ENCODE measurements at places on chromosomes 7 and 10.
A peak's percentile ranks its signal among the peaks of the same experiment; 100 is the strongest.

- no peak for DNase-seq
Observed at GRCh38 chr10:1057106-1057657, 997 bp downstream of the WDR37 start.

DNA sequence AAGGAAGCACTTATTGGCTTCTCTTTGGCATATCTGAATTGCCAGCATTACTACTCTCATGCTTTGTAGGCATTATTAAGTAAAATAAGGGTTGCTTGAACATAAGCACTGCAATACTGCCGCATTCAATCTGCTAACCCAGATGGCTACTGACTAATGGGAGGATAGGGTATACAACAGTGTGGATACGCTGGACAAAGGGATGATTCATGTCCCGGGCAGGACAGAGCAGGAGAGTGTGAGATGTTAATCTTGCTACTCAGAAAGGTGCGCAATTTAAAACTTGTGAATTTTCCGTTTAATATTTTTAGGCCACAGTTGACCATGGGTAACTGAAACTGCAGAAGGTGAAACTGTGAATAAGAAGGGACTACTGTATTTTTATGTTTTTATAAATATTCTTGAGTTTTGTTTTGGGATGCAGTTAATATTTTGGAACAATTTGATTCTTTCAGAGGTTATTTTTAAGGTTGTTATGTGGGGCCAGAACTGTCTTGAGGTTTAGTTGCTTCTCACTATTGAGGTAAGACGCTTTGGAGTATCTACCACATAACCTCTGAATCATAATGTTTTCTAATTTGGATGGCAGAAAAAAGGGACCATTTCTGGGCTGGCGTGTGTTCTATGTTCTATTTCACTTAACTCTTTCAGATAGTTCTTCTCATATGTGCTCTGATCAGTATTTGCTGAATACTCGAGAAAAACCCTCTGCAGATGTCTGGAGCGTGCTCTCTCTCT lies 75.7 kb upstream of the SYPL1 start:
- no peak for DNase-seq

- DNase-seq: no peak
Observed at GRCh38 chr7:151657173-151657572, 137.5 kb upstream of the RHEB start.

GRCh38 chr10:26628395-26628794 lies 69.1 kb upstream of the PDSS1 start:
- no peak for DNase-seq

GRCh38 chr10:18261063-18261610 lies 120.9 kb downstream of the CACNB2 start:
- no peak for DNase-seq

- no peak for DNase-seq
Observed at GRCh38 chr7:10034843-10035556, 938.7 kb upstream of the PHF14 start.

DNA sequence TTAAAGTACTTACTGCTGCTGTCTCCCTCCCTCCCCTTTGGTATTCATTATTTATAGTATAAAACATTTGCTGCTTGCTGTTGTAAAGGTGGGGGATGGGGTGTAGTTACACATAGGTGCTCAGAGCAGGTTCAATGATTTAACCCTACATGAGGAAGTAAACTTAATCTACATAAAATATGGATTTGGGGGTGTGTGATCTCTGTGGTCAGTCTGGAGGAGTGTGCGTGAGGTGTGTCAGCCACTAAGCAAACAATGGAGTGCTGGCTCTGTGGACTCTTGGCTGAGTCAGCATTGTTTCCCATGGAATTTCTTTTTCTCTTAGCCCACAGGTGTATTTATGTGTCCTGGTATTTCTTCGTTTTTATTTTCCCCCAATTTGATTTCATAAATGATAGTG lies 133.9 kb downstream of the AUTS2 start:
- DNase-seq: no peak

DNA sequence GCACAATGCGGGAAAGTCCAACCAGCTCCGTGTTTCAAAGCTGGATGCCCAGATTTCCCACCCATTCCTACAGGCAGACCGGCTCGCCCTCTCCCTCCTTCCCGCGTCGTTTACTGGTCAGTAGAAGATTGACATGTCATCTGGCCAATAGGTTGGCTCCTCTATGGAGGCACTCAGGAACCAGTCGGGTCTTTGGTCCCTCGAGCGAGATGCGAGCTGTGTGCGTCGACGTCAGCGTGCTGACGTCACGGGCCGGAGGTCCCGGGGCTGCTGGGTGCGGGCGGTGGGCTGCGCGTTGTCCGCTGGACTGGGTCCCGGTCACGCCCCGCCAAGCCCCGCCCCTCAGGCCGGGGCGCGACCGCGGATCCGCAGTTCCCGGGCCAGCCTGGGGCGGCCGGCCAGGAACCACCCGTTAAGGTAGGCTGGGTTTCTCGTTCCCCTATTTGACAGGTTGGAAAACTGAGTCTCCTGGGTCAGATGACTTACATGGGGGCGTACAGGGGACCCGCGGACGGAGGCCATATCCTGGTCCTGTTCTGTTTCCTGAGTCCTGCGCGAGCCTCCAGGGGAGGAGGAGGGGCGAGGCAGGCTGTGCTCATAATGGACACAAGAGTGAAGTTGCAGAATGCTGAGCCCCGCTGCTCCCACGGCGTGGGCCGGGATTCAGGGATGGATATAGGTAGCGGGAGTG lies at the start of gene STARD3NL:
Gene STARD3NL (plus strand): TSS at position 242 of the 691 bp plus-strand sequence. CDS start 29,260 bp downstream, outside the sequence.
- DNase-seq: peak; percentile 99

DNA sequence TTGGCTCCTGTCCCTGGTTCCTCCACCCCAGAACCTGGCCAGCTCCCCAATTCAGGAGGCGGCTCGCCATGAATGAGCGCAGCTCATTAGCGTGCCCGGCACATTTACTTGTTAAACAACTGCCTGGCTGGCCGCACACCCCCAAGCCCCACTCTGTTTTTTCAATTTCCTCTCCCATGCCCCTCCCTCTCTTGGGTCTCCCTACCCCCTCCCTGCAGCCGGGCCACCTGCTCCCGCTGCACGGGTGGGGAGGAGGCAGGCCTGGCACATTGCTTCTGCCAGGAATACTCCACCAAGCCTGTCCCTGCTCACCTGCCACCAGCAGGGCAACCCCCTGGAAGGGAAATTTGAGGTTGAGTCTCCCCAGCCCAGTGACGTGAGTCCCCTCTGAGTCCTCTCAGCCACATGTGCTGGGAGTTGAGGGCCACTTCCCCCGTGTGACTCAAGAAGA lies 2.5 kb upstream of the SLIT1 start:
- DNase-seq: no peak

DNA sequence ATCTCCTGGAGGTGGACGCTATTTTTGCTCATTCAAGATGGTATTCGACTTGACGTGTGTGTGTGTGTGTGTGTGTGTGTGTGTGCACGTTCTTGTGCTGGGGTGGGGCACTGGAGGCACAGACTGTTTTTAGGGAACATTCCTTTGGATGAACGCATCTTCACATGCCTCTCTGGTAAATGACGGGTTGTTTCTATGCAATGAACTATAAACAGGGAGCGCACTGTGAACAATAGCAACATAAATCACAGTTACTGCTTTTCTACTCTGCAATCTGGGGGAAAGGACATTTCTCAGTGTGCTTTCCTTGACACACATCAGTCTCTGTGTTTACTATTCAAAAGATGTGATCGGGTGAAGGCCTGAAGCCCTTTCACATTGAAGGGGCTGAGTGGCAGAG lies 120.1 kb upstream of the PITRM1 start:
- no peak for DNase-seq

DNA sequence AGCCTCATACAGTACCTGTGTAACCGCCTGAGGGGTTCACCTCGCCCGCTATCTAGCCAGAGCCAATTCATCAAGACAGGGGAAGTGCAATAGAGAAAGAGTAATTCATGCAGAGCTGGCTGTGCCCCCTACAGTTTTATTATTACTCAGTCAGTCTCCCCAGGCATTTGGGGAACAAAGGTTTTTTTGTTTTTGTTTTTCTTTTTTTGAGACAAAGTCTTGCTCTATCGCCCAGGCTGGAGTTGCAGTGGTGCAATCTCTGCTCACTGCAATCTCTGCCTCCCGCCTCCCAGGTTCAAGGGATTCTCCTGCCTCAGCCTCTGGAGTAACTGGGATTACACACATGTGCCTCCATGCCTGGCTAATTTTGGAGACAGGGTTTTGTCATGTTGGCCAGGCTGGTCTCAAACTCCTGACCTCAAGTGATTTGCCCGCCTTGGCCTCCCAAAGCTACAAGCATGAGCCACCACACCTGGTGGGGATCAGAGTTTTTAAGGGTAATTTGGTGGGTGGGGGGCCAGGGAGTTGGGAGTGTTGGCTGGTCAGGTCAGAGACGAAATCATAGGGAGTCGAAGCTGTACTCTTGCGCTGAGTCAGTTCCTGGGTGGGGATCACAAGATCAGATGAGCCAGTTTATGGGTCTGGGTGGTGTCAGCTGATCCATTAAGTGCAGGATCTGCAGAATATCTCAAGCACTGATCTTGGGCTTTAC lies 116.5 kb downstream of the MARCHF5 start:
- no peak for DNase-seq

DNA sequence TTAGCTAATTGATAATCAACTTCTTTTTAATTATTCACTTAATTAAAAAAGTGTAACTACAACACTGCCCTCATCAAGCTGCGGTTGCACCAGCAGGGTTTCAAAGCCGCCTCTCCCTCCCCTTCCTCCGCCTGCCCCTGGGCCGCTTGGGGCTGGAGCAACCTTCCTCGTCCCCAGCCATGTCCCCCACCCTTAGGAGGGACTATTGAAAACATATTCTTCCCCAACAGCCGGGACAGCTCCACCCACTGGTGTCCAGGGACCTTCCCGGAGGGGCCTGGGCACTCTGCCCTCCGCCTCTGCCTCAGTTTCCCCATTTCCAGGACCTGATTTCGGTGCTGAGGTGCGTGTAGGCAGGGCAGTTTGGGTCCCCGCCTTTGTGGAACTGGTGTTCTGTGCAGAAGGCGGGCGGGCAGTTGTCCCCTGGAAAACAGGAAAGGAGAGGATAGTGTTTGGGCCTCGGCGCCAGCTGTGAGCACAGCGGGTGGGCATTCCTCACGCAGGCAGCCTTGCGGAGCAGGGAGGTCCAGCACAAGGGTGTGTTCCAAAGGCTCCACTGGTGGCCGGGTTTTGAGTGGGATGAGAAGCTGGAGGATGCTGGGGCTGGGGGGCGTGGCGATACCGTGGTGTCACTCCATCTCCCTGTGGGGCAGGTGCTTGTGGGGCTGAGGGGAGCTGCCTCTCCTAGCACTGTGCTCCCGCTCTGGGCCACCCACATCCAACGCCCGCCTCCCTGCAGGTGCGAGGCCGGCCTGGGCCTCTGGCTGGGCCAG lies 15.7 kb downstream of the UNCX start:
- DNase-seq: no peak

- DNase-seq: no peak
Observed at GRCh38 chr7:50554431-50555322, 10.5 kb downstream of the DDC start.

DNA sequence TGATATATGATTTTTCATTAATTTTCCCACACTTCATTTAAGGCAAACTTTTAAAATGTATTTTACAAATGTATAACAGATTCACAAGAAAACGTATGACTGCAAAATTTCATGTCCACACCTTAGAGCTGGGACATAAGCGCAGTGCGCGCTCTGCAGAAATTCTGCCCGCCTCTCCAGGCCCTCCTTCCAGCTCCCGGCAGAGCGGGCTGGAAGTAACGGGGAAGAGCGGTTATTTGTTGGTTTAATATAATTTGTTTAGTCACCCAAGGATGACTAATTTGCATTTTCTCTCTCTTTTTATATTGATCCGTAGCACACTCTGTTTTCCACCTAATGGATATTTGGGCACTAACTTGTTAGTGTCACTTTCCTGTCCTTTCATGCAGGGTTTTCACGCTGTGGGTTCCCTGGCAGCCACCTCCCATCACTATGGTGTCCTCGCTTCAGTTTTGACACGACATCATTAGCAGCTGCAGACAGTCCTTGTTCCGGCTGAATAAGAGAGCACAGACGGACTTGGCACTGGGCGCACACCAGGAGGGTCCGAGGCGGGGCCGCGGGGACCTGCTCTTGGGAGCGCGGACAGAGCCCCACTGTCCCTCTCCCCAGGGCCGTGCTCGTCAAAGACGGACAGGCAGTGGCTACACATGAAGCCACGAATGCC lies 129.2 kb upstream of the SEC61G start:
- peak; percentile 58 for DNase-seq

DNA sequence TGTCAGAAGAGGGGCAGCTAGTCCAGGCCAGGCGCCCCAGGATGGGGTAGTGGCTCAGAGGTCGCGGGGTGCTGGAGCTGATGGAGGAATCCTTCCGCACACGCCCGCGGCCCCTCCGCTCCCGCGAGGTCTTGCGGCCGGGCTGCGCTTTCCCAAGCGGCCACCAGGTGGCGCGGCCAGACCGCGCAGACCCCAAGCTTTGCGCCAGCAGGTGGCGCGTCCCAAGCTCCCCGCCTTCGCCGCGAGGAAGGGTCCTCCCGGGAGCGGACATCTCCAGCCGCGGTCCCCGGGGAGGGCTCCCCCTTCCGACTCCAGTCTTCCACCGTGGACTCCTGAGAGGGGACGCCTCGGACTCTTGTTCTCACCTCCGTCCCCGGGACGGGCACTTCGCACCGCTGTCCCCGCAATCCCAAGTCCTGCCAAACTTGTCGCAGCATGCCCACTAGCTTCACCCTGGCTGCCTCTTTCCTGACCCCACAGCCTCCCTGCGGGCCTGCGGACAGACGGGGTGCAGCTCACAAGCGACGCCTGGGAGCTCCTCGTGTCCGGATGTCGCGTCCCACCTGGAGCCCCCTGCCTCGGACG lies 19.4 kb downstream of the KCNK18 start:
- DNase-seq: peak; percentile 82

DNA sequence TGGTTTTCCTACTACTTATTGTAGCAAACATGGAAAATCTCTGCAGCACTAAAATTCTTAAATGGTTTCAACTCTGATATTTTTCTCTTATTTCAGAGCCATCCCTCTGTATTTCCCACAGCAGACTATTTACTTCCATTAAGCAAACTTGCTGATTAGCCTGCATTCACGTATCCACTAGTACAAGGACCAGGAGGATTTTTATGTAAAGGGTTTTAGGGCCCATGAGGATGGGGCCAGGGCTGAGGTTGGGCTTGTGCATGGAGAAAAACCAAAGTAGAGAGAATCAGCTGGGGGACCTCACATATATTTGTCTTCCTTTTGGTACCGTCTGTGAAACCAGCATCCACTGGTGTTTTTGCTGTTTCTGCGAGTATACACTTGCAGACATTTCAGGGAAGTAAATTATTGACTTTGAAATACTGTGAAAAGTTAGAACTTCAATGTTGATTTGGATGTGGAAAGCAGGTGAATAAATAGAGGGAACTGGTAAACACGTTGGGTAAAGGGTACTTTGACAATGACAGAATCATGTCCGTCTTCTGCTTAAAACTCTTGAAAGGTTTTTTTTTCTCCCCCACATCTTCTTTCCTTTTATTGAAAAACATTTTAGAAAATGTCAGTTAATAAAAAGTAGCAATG lies 44.3 kb downstream of the ERLIN1 start:
- DNase-seq: no peak

All from pancreas (tissue), 10 donors.